ENCODE measurements at places on chromosomes 11 and 22.
A peak's percentile ranks its signal among the peaks of the same experiment; 100 is the strongest.

- DNase-seq, result no peak
Observed at GRCh38 chr11:64932324-64932723, 3.4 kb downstream of the GPHA2 start.

DNA sequence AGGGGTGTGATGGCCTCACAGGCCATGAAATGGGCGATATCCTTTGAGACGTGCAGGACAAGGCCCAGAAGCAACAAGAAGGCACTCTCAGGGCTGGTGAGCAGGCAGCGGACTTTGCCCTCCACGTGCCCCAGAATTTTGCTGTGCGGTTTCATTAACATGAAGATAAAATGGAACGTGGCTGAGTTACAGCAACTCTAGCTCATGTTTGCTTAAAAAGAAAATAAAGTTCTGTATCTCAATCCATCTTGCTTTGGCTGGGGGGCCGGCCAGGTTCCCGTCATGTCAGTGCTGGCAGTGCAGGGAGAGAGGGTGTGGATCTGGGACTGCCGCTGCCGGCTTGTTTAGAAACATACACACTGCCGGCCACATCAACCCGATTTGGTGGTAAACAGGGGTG, 370.1 kb downstream of the OPCML start:
- peak; percentile 39 for DNase-seq

- no peak for DNase-seq
Observed at GRCh38 chr11:133081020-133081419, 451.3 kb downstream of the OPCML start.

DNA sequence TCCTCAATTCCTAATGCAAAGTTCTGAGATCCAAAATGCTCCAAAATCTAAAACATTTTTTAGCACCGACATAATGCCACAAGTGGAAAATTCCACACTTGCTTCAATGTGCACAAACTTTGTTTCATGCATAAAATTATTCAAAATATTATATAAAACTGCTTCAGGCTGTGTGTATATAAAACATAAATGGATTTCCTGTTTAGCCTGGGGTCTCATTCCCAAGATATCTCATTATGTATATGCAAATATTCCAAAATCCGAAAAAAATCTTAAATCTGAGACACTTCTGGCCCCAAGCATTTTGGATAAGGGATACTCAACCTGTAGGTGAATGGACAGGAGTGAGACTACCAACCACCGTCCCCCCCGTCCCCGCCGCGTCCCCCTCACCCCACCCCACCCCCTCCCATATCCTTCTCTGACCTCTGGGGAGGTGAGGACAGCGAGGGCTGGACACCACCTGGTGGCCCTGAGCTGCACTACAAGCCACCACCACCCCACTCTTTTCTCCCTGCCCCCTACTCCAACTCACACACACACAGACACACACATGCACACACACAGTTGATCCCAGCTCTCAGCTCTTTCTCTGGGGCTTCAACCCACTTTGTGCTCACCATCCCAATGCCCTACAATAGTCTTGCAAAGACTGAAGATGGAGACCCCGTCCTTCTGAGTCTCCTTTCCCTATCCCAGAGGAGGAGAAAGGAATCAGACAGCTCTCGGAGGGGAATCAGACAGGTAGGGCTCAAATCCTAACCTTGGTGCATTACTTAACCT, 101.0 kb downstream of the PDE2A start:
- no peak for DNase-seq

DNA sequence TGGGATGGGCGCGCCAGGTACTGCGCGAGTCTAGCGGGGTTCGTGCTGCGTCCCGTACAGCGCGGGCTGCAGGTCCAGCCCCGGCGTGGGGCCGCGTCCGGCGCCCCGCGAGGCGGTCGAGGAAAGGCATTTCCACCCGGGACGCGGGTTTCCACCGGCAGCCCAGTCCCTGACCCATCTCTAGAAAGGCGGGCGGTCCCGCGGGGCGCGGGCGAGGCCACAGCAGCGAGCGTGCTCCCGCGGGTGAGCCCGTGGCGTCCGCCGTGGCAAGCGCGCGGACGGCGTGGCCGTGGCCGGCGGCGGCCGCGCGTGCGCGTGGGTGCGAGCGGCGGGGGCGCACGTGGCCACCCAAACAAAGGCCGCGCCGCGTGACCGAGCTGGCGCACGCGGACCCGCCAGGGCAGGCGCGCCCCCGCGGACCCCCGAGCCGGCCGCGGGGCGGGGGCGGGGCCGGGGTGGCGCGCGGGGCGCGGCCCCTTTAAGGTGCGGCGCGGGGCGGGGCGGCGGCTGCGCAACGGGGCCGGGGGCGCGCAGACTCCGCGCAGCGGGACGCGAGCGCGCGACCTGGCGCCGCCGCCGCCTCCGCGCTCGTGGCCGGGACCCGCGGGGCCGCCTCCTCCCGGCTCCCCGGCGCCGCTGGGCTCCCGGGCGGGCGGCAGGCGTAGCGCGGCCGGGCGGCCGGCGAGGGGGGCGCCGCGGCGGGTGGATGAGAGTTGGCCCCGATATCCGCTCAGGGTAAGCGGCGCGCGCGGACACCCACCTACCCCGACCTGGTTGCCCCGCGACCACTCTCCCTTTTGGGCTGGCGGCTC, 39.3 kb upstream of the CELSR1 start:
- DNase-seq, result peak; percentile 54

GRCh38 chr11:82682003-82682751, 51.5 kb downstream of the FAM181B start:
- DNase-seq, result peak; percentile 25

DNA sequence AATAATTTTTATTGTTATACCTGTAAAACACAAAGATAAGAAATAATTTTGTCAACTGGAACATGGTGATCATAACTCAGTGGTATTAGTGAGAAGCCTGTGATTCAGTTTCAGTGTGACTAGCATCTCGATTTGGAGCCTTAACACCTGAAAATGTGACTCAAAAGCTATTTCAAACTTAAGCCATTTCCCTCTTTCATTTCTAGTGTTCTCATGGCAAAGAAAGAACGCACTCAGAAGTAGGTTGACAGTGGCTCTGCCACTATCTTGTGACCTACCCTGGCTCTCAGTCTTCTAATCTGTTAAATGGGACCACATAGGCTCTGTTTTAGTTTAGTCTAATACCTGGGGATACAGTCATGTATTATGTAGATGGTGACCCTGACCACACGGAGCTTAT, 62.7 kb downstream of the ISX start:
- no peak for DNase-seq

DNA sequence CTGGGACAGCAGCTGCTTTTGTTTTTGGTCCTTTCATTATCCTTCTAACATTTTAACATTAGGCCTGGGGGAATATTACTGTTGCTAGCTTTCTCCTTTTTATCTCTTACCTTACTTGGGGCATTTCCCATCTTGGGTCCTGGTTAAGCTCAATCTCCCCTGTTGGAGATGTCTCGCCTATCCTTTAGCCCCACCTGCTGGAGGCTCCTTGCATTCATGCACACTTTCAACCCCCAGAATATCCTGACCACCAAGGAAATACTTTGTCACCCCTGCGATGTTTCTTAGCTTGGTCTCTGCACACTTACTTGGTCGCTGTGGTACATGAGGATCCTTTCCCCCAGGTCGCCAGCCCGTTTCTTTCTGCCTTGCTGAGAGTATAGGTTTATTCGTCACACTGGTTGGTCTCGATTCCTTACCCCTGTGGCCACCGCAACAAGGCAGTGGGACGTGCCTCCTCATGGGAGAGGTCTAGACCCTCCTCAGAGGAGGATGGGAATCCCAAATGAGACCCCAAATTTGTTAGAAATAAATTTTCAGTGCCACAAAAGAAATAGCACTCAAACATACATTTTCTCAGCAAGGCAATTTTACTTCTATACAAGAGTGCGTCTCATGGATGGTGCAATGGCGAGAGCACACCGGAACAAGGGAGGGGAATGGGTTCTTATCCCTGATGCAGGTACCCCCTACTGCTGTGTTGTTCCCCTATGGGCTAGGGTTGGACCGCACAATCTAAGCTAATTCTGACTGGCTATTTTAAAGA, 5.4 kb upstream of the TXN2 start:
- DNase-seq, result peak; percentile 63

GRCh38 chr11:99333621-99334020, 312.9 kb downstream of the CNTN5 start:
- no peak for DNase-seq

- DNase-seq, result no peak
Observed at GRCh38 chr11:35590412-35590811, 27.8 kb upstream of the FJX1 start.

- DNase-seq, result no peak
Observed at GRCh38 chr11:34189191-34189590, 83.8 kb downstream of the NAT10 start.

GRCh38 chr11:62245271-62245753, 3.3 kb downstream of the SCGB1D2 start:
- no peak for DNase-seq

GRCh38 chr22:36922105-36922608, 8.7 kb downstream of the CSF2RB start:
- no peak for DNase-seq

DNA sequence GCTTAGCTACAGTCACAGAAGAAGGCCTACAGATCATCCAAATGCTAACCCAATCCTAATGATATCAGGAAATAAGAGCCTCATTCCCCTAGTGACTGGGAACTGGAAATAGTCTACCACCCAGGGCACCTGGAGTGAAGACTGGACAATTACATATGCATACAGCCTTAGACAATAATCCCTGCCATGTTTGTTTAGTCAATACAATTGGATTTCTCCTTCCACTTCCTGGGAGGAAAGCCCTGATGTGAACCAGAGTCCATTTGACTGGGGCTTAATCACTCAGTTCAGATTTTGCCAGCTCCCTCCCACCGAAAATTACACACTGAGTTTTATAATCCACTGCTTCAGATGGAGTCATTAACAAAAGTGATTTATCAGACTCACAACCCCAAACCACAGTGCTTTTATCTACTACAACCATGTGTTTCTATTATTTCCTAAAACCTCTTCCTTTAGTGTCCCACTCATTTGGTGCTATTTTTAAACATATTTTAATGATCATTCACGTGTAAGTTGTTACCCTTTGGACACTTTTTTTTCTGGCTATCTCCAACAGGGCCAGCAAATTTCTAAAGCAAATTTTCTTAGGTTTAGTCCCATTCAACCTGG, 29.9 kb downstream of the CWF19L2 start:
- DNase-seq, result no peak

DNA sequence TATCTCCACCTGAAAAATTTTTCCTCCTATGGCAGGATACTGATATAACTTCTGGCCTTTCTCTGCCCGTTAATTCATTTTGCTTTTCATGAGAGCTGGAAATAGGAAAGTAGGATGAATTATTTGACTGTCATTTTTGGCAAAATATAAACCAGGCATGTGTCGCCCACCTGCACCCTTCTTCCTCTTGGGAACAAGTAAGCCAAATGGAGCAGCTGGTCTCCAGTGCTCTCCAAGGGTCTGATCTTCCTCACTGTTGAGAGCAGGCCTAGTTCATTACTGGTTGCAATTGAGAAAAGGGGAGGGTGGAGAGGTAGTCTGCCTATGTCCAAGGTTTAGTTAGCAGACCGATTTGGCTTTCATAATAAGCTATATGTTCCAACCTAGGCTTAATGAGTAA, 582.2 kb downstream of the DLG2 start:
- no peak for DNase-seq

- DNase-seq, result no peak
Observed at GRCh38 chr11:61028135-61028729, 56.8 kb downstream of the CD6 start.

DNA sequence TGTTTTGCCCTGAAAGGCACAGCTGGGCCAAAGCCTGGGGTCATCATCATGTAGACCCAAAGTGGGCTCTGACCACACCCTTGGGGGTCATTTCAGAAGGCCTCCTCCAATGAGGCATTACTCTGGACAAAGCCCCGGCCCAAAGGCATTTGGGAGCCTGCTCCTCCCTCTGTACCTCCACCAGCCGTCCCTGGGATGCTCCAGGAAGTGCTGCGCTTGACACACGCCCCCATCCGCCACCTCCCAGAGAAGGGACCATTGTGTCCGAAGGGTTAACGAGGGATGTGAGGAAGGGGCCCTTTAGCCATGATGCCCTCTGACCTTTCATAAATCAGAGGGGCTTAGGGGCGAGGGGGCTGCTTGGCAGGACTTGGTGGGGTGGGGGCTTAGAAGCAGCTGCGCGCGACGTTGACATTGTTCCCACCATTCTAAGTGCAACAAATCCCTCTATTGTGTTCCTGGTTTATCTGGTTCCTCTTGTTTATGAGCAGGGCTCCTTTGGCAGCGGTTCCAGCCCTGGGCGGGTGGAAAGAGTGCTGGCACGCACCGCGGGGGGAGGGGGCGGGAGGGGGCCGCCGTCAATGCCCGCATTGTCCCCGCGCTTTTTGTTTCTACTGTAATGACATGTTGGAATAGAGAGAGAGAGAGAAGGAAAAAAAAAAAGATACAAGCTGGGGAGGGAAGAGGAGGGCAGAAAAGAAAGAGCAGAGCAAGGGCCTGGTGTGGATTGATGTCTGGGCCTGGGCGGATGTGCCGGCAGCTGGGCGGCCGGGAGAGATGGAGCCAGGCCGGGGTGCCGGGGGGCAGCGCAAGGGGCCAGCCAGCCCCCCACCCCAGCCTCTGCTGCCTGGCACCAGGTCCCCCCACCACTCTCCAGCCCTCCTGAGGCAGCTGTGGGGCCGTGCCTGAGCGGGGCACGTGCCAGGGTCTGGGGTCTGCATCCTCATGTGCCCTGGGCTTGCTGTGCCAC, 32.1 kb upstream of the SOX10 start:
- peak; percentile 82 for DNase-seq

GRCh38 chr11:30485756-30486155, 100.4 kb downstream of the MPPED2 start:
- no peak for DNase-seq

DNA sequence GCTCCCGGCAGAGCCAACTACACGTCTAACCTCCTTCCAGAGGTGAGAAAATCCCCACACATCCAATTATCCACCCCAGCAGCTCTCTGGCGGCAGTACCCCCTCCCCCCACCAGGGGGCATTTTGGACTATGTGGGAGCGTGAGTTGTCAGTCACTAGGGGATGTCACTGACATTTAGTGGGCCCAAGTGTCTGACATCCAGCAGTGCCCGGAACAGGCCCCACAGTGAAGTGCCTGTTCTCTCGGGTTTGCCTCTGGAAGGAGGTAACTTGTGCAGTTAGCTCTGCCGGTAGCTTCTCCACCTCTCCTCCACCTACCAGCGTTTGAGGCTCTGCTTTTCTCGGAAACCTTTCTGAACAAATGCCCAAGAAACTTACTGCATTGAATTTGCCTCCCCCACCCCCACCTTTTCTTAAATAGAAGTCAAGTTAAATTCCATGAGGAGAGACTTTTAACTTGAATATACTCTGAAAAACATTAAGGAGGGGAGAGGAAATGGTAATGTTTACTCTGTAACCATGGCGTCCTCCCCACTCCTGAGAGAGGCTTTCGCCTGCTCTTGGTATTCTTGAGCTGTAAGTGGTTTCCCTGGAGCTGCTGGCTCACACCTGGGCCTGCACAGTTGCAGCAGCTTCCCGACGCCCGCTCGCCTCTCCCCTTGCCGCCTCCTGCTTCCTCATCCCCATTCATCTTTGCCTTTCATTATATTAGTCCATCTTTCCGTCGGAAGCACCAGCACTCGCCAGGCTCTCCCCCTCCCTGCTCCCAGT, 112.8 kb downstream of the WNT7B start:
- peak; percentile 47 for DNase-seq

GRCh38 chr11:57274904-57275498, 38.0 kb upstream of the APLNR start:
- DNase-seq, result no peak

GRCh38 chr11:93662175-93662570, 691 bp downstream of the CEP295 start:
- DNase-seq, result no peak

- DNase-seq, result no peak
Observed at GRCh38 chr22:17380359-17381087, 11.3 kb downstream of the CECR2 start.

- DNase-seq, result no peak
Observed at GRCh38 chr11:61743486-61744095, 8.8 kb upstream of the MYRF start.

GRCh38 chr22:25496396-25497064, 67.9 kb upstream of the GRK3 start:
- DNase-seq, result no peak

Data from body of pancreas (tissue), 4 donors.